ENCODE measurements at places on chromosomes 12 and 14.

GRCh38 chr12:8685051-8685450, 12.7 kb upstream of the RIMKLB start:
- no peak for DNase-seq

DNA sequence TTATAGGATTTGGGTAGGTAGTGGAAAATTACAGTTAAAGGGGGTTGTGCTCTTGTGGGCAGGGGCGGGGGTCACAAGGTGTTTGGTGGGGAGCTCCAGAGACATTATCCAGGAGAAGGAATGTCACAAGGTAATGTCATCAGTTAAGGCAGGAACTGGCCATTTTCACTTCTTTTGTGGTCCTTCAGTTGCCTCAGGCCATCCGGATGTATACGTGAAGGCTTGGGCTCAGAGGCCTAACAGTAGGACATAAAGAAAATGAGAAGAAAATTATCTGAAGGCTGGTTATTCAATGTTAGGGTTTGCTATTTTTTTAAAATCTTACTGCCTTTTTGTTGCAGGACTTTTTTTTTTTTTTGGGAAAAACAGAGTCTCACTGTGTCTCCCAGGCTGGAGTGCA, 2.5 kb upstream of the PSEN1 start:
- no peak for DNase-seq

DNA sequence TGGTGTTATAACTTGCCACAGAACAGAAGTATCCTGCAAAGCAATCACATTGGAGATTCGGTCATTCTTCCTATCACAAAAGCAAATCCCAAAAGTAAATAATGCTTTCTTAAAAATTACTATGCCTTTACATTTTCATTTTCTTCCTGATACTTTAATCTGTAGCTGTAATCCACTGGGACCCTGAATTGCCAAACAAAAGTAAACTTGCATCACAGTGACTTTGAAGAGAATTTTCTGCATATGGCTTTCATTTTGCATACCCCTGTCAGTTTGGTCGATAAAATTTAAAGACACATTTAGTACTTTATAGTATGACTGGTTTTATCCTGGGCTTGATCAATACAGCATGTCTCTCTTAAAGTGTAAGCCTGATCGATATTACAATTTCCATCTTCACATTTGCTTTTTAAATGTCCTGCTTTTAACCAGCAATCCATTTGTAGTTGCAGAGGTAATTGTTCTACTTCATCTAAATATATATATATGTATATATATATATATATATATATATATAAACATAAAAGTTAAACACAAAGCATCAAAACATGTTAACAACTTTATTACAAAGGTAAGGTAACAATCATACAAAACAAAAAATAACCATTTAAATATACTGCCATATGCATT, 53.7 kb upstream of the PLEKHA5 start:
- DNase-seq: no peak

- DNase-seq: no peak
These were observed 7.9 kb downstream of the GABARAPL1 start for GRCh38 chr12:10220398-10221077.

- no peak for DNase-seq
These were observed 2.7 kb downstream of the SRSF5 start for GRCh38 chr14:69769623-69770022.

GRCh38 chr12:94760786-94761185, 110.4 kb upstream of the TMCC3 start:
- DNase-seq: no peak

- no peak for DNase-seq
These were observed 1.0 kb downstream of the PPP1R36 start for GRCh38 chr14:64550621-64551333.

- DNase-seq: no peak
These were observed 45.8 kb downstream of the CRADD start for GRCh38 chr12:93722835-93723567.

DNA sequence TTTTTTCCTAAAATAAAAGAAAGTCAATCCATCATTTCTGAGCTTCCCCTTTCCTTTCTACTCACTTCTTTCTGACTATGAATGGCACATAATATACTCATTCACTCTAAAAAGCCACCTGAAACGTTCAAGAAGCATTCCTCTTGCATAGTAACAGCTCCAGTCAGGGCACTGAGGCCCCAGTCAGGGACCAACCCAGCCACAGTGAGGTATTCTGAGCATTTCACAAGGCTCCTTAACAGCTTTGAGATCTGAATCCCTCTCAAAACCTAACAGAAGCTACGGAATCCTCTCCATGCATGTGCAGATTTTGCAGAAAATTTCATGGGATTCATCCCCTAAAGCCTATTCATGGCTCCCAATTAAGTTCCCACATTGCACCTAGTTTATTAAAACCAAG, 23.2 kb downstream of the NT5DC3 start:
- no peak for DNase-seq

DNA sequence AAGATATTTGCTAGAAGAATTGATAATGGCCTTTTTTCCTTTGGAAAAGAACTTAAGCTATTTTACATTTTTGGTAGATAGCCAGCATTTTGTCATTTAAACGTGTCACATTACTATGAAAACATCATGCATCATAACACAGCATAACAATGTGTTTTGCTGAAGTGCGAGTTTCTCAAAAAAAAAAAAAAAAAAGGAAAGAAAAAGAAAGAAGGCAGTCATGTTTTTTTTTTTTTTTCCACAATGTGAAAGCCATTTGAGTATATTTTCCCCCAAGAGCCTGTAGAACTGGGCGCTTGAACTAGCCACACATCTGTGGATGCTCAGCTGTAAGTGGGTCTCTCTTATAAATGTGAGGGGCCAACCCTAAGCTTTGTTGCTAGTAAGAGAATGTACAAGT, 300.1 kb downstream of the AKAP6 start:
- DNase-seq: no peak

DNA sequence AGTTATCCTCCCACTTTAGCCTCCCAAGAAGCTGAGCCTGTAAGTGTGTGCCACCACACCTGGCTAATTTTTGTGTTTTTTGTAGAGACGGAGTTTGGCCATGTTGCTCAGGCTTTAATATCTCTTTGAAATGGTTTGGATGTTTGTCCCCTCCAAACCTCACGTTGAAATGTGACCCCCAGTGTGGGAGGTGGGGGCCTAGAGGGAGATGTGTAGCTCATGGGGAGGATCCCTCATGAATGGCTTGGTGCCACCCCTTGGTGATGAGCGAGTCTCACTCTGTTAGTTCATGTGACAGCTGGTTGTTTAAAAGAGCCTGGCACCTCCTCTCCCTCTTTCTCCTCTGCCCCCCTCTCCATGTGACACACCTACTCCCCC, 23.6 kb upstream of the TTC7B start:
- no peak for DNase-seq

GRCh38 chr12:125683748-125684381, 618.6 kb downstream of the AACS start:
- DNase-seq: no peak

DNA sequence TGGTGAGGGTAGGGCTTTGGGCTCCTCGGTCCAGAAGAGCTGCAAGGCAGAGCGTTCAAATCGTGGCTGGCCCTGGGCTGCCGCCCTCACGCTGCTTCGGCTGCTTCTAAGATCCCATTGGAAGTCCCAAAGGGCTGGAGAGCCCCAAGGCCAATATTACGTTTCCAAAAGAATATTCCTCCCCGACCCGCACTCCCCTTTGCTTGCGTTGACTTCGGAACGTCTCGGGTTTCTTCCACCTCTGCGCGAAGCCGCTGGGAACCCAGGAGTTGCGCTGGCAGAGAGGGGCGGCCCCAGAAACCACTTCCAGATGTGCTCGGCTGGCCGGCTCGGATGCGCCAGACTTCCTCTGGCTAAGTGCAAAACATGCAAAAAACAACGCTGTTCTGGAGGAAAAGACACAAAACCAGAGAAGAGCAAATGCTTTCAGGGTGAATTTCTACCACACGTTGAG, at the start of gene GLT8D2:
Gene GLT8D2, minus strand, starts transcription at position 285 of the 454 bp plus-strand sequence. CDS start 30,539 bp downstream, outside the sequence.
- DNase-seq: no peak

GRCh38 chr12:10361622-10362021, 28.2 kb downstream of the KLRK1 start:
- DNase-seq: no peak

DNA sequence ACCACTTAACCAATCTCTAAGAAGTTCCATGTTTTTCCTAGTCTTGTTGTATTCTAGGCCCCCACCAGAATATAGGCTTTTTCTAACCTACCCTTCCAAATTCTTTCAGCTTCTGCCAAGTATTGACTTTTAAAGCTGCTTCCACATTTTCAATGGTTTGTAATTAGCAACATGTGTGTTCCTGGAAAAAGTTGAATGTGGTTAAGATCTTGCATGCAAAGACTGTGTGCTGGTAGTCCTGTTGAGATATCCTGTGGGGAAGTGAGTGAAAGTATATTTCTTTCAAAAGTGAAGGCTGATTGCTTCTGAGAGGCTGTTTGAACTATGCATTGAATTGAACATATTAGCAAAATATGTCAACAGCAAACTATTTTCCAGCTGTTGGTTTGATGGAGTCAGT, 646 bp upstream of the OR6C4 start:
- no peak for DNase-seq

GRCh38 chr12:131371401-131372170, 339.3 kb upstream of the SFSWAP start:
- DNase-seq: no peak

- no peak for DNase-seq
These were observed 122.7 kb downstream of the CCDC60 start for GRCh38 chr12:119457271-119457670.

DNA sequence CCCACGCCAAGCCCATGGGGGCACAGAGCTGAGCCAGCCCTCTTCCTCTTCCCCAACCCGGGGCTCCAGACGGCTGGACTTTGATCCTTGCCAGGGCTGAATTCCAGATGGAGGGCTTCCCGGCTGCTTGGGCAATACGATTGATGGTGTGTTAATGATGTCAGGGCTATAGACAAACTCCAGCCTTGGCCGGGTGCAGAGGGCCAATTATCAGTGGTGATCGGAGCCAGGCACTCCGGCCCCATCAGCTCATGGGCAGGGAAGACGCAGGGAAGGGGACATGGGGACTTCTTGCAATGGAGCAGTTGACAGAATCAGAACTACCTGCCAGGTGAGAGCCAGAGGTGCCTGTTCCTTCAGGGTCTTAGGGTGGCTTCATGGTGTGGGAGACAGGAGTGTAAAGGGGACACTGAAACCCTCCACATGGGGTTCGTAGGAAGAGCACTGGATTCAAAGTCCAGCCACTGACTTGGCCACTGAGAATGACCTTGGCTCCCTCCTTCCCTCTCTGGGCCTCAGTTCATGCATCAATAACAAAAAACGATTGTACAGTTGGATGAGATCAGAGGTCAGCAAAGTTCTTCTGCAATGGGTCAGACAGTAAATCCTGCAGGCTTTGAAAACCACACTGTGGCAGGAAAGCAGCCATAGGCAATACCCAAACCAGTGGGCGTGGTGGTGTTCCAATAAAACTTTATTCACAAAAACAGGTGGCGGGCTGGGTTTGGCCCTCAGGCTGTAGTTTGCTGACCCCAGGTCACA, 333.7 kb downstream of the MED13L start:
- DNase-seq: no peak

DNA sequence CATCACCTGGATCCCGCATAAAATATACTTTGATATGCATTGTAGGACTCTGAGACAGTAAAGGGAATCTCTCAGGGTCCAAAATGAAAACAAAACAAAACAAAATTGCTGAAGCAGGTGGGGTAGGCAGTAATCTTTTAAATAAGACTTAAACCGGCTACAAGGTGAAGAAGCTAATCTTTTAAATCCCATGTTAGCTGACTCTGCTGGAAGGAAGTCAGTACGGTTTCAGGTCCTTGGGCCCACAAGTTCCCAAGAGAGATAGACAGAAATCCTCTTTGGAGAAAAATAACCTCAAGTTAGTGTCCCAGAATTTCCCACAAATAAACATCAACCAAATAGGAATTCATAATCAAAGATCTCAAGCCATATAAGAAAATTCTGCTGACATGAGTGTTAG, 5.0 kb upstream of the EPS8 start:
- DNase-seq: no peak

- DNase-seq: no peak
These were observed 450.0 kb downstream of the FOXG1 start for GRCh38 chr14:29216268-29217232.

DNA sequence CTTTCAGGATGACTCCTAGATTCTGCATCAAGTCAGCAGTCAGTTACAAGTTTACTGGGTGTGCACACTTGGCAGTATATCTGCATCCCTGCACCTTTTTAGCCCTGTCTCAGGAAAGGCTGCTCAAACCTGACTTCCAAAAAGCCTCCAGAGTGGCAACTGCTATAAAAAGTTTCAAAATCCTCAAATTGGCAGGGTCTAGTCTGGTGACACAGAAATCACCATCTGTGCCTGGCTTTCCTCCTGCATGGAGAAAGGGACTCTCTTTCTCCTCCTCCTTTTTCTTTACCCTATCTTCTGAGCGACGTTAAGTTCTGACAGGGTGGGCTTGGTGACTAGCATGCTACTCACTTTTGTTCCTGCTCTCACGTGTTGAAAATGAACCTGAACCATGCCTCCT, 679.5 kb downstream of the C12orf50 start:
- no peak for DNase-seq

DNA sequence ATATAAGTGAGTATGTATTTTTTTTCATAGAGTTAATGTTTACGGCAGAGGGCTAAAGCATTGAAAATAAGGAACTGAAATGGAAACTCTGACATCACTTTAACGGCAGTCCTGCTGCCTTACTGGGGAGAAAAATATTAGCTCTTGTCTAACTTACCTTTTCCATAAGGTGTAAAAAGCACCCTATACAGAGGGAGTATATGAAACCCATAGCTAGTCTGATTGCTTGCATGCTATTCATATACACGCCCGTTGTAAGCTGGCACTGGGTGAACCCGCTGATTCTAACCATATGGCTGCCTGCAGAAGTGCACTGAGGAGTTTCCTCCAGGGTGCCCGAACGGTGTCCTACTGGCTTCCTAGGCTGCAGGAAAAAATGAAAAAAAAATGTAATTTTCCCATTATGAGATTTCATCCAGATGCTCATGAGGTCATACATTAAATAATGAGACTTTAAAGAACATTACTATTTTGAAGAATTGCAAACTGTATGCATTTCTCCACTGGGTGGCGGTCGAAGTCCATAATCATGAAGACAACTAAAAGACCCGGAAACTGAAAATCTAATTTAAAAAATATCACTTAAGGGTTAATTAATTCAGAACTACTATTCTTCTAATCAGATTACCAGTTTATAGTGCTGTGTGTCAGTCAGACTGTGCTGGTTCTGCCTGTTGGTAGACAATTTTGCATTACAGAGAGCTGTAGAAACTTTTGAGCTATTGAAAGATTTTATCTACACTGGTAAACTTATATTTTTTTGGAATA, 144.7 kb downstream of the ALX1 start:
- no peak for DNase-seq

GRCh38 chr12:66000958-66001357, 129.6 kb downstream of the LLPH start:
- no peak for DNase-seq

- DNase-seq: no peak
These were observed 293.2 kb downstream of the PAWR start for GRCh38 chr12:79397609-79398008.

GRCh38 chr14:86299994-86300393, 770.0 kb downstream of the FLRT2 start:
- no peak for DNase-seq

GRCh38 chr12:103640831-103641230, 53.8 kb downstream of the STAB2 start:
- DNase-seq: no peak

GRCh38 chr12:95474660-95474958, 657 bp downstream of the METAP2 start:
- DNase-seq: no peak

- DNase-seq: no peak
These were observed 4.7 kb downstream of the LTB4R start for GRCh38 chr14:24315807-24316596.

Measured in Panc1 (cell line).